ENCODE measurements at places on chromosomes 16 and 17. TPM values are rescaled to one million over a fixed set of nuclear protein-coding genes. Genes with fewer than 3 reads are reported as not detected.

RNF213 gene
- total RNA-seq, result 438 TPM

HBA1 gene
- not detected for total RNA-seq

CA7 gene
- not detected for total RNA-seq

MOSMO gene
- total RNA-seq, result 11.9 TPM

GGNBP2 gene
- total RNA-seq, result 112 TPM

KIF2B gene
- not detected for total RNA-seq

IGFALS gene
- total RNA-seq, result not detected

EVPL gene
- 0.34 TPM for total RNA-seq

GRCh38 chr17:81931557-81932332 lies 4.2 kb upstream of the MAFG start:
- no peak overlapping the region for H3K27ac ChIP-seq
- H3K4me1 ChIP-seq, result peaks cover 27% of the 10 kb centered on the region
- peaks cover 4% of the 10 kb centered on the region for H3K36me3 ChIP-seq
- no peak for DNase-seq
- no peaks in the 10 kb centered on the region for H3K27me3 ChIP-seq

GRCh38 chr17:62193249-62193648 lies 128.2 kb upstream of the MED13 start:
- H3K27ac ChIP-seq, result no peak overlapping the region
- H3K4me3 ChIP-seq, result no peak overlapping the region
- H3K27me3 ChIP-seq, result peaks cover 2% of the 10 kb centered on the region
- no peak for DNase-seq
- no peaks in the 10 kb centered on the region for H3K36me3 ChIP-seq

GRCh38 chr17:73197161-73197560 lies 4.3 kb downstream of the COG1 start:
- no peaks in the 10 kb centered on the region for H3K27me3 ChIP-seq
- H3K36me3 ChIP-seq, result peaks cover 56% of the 10 kb centered on the region
- H3K27ac ChIP-seq, result no peak overlapping the region
- no peak overlapping the region for H3K4me3 ChIP-seq

DNA sequence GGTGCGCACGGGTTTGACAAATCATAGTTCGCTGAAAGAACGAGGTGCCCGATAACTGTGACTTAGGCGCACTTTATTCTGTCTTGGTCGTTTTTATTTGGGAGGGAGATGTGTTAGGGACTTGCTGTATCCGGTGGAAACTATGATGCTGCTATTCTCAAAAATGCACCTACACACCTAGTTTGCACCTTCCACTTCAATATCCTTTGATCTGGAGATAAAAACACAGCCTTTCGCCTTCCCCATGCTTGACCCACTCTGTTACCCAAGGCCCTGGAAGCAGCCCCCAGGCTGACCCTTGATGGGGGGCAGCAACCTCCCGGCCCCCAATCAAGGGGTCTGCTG lies 15.0 kb upstream of the FOXF1 start:
- H3K4me1 ChIP-seq, result no peaks in the 10 kb centered on the region
- H3K4me3 ChIP-seq, result no peak overlapping the region
- H3K27ac ChIP-seq, result no peak overlapping the region

- no peak for DNase-seq
- no peak overlapping the region for H3K27ac ChIP-seq
- peaks cover 6% of the 10 kb centered on the region for H3K27me3 ChIP-seq
- H3K4me1 ChIP-seq, result peaks cover 3% of the 10 kb centered on the region
- no peak overlapping the region for H3K4me3 ChIP-seq
Measured at GRCh38 chr16:28528463-28528867, 10.3 kb downstream of the NUPR1 start.

GRCh38 chr16:66858740-66859396 lies 14.7 kb downstream of the CA7 start:
- H3K27me3 ChIP-seq, result no peaks in the 10 kb centered on the region
- no peak overlapping the region for H3K4me3 ChIP-seq
- H3K27ac ChIP-seq, result no peak overlapping the region
- DNase-seq, result no peak
- H3K4me1 ChIP-seq, result no peaks in the 10 kb centered on the region

- H3K4me1 ChIP-seq, result peaks cover 34% of the 10 kb centered on the region
- no peak overlapping the region for H3K27ac ChIP-seq
- no peak for DNase-seq
Measured at GRCh38 chr17:66637491-66637890, 197.4 kb upstream of the CACNG5 start.

GRCh38 chr16:30637944-30638343 lies 12.8 kb upstream of the PRR14 start:
- no peaks in the 10 kb centered on the region for H3K36me3 ChIP-seq
- peaks cover 12% of the 10 kb centered on the region for H3K4me1 ChIP-seq
- H3K27me3 ChIP-seq, result peaks cover 4% of the 10 kb centered on the region
- peak; percentile 58 for DNase-seq
- no peak overlapping the region for H3K4me3 ChIP-seq

GRCh38 chr17:39834017-39834416 lies 30.1 kb downstream of the IKZF3 start:
- H3K27ac ChIP-seq, result no peak overlapping the region
- H3K4me3 ChIP-seq, result no peak overlapping the region
- peaks cover 55% of the 10 kb centered on the region for H3K36me3 ChIP-seq
- DNase-seq, result no peak
- H3K4me1 ChIP-seq, result peaks cover 2% of the 10 kb centered on the region

GRCh38 chr17:40014375-40014980 lies 762 bp upstream of the CSF3 start:
- peaks cover 5% of the 10 kb centered on the region for H3K36me3 ChIP-seq
- no peak for DNase-seq
- H3K27me3 ChIP-seq, result peaks cover 5% of the 10 kb centered on the region
- H3K4me1 ChIP-seq, result peaks cover 22% of the 10 kb centered on the region

- no peaks in the 10 kb centered on the region for H3K36me3 ChIP-seq
- no peaks in the 10 kb centered on the region for H3K27me3 ChIP-seq
- peak within 1 kb of the TSS; percentile 77 for H3K27ac ChIP-seq
- H3K4me1 ChIP-seq, result peaks cover 34% of the 10 kb centered on the region
- no peak for DNase-seq
- H3K4me3 ChIP-seq, result no peak within 1 kb of the TSS
Measured at GRCh38 chr16:28931801-28932225, at the start of gene CD19. TSS of gene CD19 (plus strand) at chr16:28931971. CDS start at chr16:28932001, 30 bp downstream.

DNA sequence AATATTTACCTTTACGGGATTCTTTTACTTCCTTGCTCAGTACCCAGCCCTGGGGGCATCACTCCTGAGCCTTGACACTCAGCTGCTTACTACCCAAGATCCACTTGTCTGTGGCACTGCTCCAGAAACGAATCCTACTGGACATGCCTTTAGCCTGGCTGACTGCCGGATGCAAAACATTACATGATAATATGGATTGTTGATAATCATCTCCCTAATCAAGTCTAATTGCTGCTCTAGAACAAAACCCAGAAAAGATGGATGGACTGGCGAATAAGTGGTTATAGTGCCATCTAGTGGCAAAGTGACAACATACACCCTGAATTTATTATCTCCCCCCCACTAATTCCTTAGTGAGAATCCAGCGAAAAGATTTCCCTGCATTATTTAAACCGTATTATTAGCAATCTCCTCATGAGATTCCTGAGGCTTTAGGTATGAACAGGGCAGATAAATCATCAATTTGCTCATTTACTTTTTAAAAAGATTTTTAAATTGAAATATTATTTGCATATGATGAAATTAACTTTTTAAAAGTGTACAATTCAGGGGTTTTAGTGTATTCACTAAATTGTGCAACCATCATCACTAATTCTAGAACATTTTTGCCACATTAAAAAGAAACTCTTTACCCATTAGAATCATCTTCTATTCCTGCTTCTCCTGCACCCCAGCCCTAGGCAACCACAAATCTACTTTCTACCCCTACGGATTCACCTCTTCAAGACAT lies 61.6 kb downstream of the RGS9 start:
- H3K27ac ChIP-seq, result no peak overlapping the region
- H3K27me3 ChIP-seq, result peaks cover 4% of the 10 kb centered on the region
- DNase-seq, result no peak
- no peaks in the 10 kb centered on the region for H3K36me3 ChIP-seq

GRCh38 chr16:61500851-61501250 lies 535.4 kb downstream of the CDH8 start:
- H3K27me3 ChIP-seq, result no peaks in the 10 kb centered on the region
- H3K36me3 ChIP-seq, result no peaks in the 10 kb centered on the region
- H3K4me3 ChIP-seq, result no peak overlapping the region
- H3K4me1 ChIP-seq, result no peaks in the 10 kb centered on the region
- no peak for DNase-seq

- no peak overlapping the region for H3K4me3 ChIP-seq
- no peaks in the 10 kb centered on the region for H3K4me1 ChIP-seq
- H3K27me3 ChIP-seq, result no peaks in the 10 kb centered on the region
- H3K27ac ChIP-seq, result no peak overlapping the region
Measured at GRCh38 chr16:25570131-25570530, 121.6 kb upstream of the HS3ST4 start.

- peaks cover 19% of the 10 kb centered on the region for H3K36me3 ChIP-seq
- peaks cover 4% of the 10 kb centered on the region for H3K4me1 ChIP-seq
- no peaks in the 10 kb centered on the region for H3K27me3 ChIP-seq
- H3K27ac ChIP-seq, result no peak overlapping the region
- no peak overlapping the region for H3K4me3 ChIP-seq
Measured at GRCh38 chr16:80666378-80667250, 125.8 kb downstream of the DYNLRB2 start.

DNA sequence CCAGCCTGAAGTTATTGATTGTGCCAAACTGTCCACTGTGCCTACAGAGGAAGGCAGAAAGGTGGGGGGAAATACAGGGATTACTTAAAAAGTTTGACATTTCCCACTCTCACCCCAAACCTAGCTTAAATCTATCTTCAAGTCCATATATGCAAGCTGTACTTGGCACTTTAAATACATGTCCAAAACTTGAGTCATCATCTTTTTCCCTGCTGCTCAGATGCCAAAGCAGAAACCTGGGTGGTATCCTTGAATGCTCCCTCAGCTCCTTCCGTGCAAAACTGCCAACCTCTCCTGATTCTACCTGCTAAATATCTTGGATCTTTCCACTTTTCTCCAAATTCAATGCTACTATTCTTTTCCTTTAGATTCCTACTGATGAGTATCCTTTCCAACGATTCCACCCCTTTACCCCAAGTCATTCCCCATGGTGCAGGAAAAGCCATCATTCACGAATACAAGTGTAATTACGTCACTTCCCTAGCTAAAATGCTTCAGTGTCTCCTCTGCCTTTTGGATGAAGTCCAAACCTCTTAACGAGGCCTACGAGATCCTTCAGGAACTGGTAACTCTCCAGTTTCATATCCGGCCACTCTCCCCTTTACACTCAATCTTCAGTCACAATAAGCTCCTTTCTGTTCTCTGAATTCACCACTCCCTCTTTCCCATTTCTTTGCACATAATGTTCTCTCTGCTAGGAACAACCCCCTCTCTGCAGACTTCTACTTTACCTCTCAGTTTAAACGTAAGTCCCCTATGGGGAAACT lies 9.3 kb downstream of the BECN1 start:
- DNase-seq, result no peak
- no peak overlapping the region for H3K27ac ChIP-seq
- H3K27me3 ChIP-seq, result no peaks in the 10 kb centered on the region
- no peaks in the 10 kb centered on the region for H3K4me1 ChIP-seq
- H3K4me3 ChIP-seq, result no peak overlapping the region

DNA sequence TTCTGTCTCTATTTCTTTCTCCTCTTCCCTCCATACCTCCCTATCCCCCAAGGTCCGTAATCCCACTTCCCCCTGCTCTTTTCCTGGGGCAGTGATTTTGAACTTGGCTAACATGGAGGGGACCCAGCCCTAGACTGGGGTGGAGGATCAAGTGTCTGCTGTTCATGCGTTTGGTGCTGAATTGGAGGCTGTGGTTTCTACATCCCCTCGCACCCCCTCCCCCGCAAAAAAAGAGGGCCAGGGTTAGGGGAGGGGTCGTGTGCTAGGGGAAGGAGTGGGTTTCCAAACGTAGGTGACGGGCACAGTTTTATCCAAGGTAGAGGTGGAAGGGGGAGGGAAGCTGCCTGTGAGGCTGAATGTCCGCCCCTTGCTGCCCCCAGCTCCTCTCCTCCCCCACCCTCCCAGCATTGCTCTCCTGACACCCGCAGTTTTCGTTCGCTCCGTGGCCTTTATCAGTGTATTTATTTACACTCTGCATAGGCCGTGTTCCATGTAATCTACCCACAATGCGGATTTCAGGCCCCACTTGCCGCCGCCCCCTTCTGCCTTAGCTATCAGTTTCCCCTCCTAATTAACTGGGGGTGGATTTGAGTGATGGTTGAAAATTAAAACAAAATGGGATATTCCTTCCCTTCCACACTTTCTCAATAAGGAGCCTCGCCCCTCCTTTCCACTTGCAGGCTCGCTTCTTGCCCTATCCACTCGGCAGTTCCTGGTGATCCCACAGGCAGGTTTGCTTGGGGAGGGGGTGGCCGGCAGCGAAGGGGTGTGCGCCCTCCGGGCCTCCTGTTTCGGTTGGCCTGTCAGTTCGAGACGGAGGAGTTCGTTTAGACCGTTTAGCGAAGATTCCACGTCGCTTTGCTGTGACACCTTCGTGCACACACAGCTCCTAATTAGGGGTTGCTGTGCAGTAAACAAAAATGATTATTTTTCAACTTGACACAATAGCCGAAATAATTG lies 2.0 kb downstream of the GNAO1 start:
- peaks cover 29% of the 10 kb centered on the region for H3K4me1 ChIP-seq
- no peak overlapping the region for H3K27ac ChIP-seq
- H3K4me3 ChIP-seq, result peak overlapping the region; percentile 62
- DNase-seq, result no peak
- H3K27me3 ChIP-seq, result peaks cover 65% of the 10 kb centered on the region

GRCh38 chr16:88614818-88615580 lies 23.4 kb upstream of the IL17C start:
- H3K27me3 ChIP-seq, result no peaks in the 10 kb centered on the region
- peak overlapping the region; percentile 20 for H3K27ac ChIP-seq
- H3K4me3 ChIP-seq, result no peak overlapping the region
- peaks cover 20% of the 10 kb centered on the region for H3K4me1 ChIP-seq
- peaks cover 35% of the 10 kb centered on the region for H3K36me3 ChIP-seq

DNA sequence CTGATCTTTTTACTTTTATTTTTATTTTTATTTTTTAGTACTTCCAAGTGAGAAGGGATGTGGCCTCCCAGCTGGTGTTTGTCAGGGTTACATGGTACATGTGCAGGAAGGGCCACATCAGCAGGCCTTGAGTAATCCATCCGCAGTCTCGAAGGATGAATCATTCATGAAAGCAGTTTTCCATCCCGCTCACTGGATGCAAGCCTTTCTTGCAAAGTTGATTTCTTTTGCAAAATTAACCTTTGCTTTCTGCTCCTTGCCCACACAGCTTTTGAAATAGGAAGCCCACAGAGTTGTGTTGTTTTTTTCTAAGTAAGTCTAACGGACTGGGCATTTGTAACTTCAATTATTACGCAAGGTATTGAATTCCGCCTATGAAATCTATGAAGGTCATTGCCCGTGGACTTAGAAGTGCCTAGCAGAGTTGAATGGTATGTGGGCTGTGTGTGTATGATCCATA lies 157.4 kb downstream of the PRKCA start:
- no peak overlapping the region for H3K27ac ChIP-seq
- peaks cover 45% of the 10 kb centered on the region for H3K36me3 ChIP-seq
- no peak overlapping the region for H3K4me3 ChIP-seq
- H3K4me1 ChIP-seq, result no peaks in the 10 kb centered on the region

DNA sequence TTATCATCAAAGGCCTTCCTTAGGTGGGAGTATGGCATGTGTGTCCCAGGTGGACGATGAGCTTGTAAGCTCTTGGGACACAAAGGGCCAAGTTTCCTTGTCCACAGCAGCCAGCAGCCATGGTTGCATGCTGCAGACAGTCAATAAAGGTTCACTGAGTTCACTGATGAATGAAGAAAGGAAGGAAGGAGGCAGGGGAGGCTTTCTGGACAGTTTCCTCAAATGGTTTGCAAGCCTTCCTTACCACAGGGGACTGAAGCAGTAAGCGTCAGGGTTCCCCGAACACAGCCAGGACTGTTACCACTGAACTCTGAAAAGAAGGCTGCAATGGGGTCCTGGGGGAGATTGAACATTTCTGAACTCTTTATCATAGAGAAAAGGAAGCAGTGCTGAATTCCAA lies 111.1 kb downstream of the GAS7 start:
- no peak for DNase-seq
- no peaks in the 10 kb centered on the region for H3K4me1 ChIP-seq
- no peak overlapping the region for H3K27ac ChIP-seq
- no peaks in the 10 kb centered on the region for H3K36me3 ChIP-seq
- H3K27me3 ChIP-seq, result peaks cover 10% of the 10 kb centered on the region

Measured in activated CD8-positive, alpha-beta T cell treated with anti-CD3 and anti-CD28 coated beads, Interleukin-2, amount 10 ng/mL, durations not matched to agents 7 days and 5 days (primary cell).